ENCODE measurements at places on chromosomes 5 and 9. TPM values are rescaled to one million over a fixed set of nuclear protein-coding genes. Genes with fewer than 3 reads are reported as not detected.

- no peak overlapping the region for H3K27ac ChIP-seq
- H3K4me1 ChIP-seq = no peaks in the 10 kb centered on the region
- no peaks in the 10 kb centered on the region for H3K27me3 ChIP-seq
- DNase-seq = no peak
Observed at GRCh38 chr5:122424132-122424531, 112.1 kb downstream of the SNCAIP start.

DNA sequence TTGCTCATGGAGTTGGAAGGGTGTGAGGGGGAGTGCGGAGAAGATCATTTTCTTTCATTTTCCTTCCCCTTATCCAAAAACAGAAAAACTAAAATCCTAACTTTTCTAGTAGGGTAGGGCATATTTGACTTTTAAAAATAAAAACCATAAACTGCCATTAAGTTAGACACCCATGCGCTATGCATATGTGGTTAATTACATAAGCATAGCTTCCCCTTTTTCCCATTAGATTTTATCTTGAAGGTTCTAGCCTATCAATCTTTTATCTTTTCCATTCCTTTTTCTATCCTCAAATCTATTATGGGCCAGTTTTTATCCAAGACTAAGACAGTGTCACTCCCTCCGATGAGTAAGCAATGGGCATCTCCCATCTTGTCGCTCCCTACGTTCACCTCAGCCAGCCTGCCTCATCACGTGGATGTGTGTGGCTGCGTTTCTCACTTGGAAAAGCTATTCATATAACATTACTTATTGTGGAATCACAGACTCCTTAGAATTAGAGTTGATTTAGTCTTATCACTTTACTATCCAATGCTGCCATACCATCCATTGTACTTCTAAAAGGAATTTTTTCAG is 49.2 kb downstream of the PCSK5 start:
- DNase-seq = no peak
- H3K27me3 ChIP-seq = no peaks in the 10 kb centered on the region
- H3K27ac ChIP-seq = no peak overlapping the region
- H3K4me3 ChIP-seq = no peak overlapping the region
- H3K4me1 ChIP-seq = no peaks in the 10 kb centered on the region

DNA sequence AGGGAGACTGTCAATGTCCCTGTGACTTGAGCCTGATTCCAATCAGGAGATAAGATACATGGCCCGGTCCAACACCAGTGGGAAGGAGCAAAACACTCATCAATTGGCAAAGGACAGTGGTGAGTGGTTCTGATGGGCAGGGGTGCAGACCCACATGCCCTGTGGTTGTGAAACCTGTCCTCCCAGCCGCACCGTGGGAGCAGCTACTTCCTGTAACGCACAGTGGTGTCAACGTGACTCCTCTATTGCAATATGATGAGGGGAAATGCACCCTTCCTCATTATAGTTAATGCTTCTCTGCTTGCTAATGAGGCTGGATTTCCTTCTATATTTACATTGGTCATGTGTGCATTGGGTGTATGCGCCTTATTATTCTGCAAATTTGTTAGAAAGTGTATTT is 223.0 kb downstream of the IRX1 start:
- DNase-seq = no peak
- H3K27me3 ChIP-seq = no peaks in the 10 kb centered on the region
- H3K36me3 ChIP-seq = no peaks in the 10 kb centered on the region
- no peak overlapping the region for H3K27ac ChIP-seq
- H3K4me1 ChIP-seq = no peaks in the 10 kb centered on the region
- no peak overlapping the region for H3K4me3 ChIP-seq

GRCh38 chr9:114804505-114804904 is 1.3 kb downstream of the TNFSF15 start:
- peaks cover 26% of the 10 kb centered on the region for H3K4me1 ChIP-seq
- peak; percentile 10 for DNase-seq
- no peak overlapping the region for H3K27ac ChIP-seq
- H3K27me3 ChIP-seq = peaks cover 3% of the 10 kb centered on the region

GRCh38 chr5:124651663-124652513 is 94.6 kb downstream of the ZNF608 start:
- no peak for DNase-seq
- H3K4me3 ChIP-seq = peak overlapping the region; percentile 47
- no peaks in the 10 kb centered on the region for H3K36me3 ChIP-seq
- H3K4me1 ChIP-seq = peaks cover 69% of the 10 kb centered on the region

- H3K36me3 ChIP-seq = no peaks in the 10 kb centered on the region
- no peak for DNase-seq
- no peak overlapping the region for H3K4me3 ChIP-seq
Observed at GRCh38 chr5:36885566-36886485, 9.3 kb downstream of the NIPBL start.

- H3K36me3 ChIP-seq = no peaks in the 10 kb centered on the region
- H3K4me1 ChIP-seq = no peaks in the 10 kb centered on the region
- no peak overlapping the region for H3K4me3 ChIP-seq
- DNase-seq = no peak
- H3K27me3 ChIP-seq = peaks cover 46% of the 10 kb centered on the region
Observed at GRCh38 chr5:167814828-167815227, 476.6 kb upstream of the WWC1 start.

DNA sequence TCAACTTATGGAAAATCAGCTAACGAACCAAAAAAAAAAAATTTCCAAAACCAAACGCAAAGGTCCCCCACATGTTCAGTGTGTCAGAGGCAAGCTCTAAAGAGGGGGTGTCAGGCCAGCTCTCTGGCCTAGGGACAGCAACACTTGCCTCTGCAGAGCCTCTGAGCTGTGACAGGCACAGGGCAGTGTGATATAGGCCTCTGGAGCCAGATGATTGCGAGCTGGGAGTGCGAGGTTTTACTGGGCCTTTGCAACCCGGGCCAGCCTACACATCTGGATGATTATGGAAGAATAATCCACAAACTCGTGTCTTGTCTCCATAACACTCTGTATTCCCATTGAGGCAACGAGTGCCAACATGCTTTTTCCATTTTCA is 67.7 kb upstream of the STC2 start:
- no peak overlapping the region for H3K4me3 ChIP-seq
- DNase-seq = no peak
- no peaks in the 10 kb centered on the region for H3K36me3 ChIP-seq
- no peaks in the 10 kb centered on the region for H3K4me1 ChIP-seq
- H3K27ac ChIP-seq = no peak overlapping the region

DNA sequence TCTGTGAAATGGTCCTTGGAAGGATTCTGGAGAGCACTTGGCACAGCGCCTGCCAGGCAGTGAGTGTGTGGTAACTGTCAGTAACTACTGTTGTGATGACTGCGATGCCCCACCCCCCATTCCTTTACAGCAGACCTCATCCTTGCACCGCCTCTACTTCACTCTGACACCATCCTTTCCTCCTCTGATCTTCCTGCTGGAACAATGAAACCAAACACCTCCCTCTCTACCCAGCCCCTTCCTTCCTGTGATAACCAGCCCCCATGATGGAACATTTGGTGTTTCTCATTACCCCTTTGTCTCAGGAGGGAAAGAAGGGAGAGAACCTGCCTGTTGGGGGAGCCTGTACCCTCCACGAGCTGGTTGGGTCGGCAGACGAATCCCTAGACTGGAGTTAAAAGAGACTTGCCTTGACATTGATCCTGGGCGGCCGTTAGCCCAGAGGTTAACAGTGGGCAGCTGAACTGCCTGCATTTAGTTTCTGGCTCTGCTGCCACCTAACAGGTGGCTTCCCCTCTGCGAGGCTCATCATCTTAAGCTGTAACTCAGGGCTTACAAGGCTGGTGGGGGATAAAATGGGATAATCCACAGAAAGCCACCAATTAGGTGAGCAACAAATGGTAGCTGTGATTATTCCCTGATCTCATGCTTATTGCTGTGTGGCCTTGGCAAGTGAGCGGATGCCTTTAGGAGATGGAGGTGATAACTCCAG is 34.2 kb upstream of the GRPEL2 start:
- no peaks in the 10 kb centered on the region for H3K27me3 ChIP-seq
- no peaks in the 10 kb centered on the region for H3K4me1 ChIP-seq
- DNase-seq = no peak
- H3K4me3 ChIP-seq = no peak overlapping the region

DNA sequence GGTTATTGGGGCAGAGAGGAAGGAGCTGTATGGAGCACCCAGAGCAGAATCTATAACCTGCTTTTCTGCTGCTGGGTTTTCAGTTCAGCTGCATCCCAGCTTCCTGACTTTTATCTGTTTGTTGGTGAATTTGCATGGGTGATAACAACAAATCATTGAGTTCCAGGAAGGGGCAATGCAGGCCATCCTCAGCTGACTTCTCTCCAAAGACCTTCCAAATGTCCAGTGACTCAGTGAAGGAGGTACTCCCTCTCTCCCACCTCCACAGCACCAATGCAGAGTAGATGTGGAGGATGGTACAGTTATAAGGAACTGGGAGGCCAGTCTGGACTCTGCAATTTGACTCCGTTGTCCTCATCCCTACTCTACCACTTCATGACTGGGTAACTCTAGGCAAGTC is 1.6 kb upstream of the TXN start:
- peak overlapping the region; percentile 76 for H3K4me3 ChIP-seq
- no peaks in the 10 kb centered on the region for H3K27me3 ChIP-seq
- H3K4me1 ChIP-seq = peaks cover 52% of the 10 kb centered on the region
- no peak for DNase-seq
- no peaks in the 10 kb centered on the region for H3K36me3 ChIP-seq

GRCh38 chr5:120464627-120465435 is 731 bp downstream of the PRR16 start:
- H3K27ac ChIP-seq = no peak overlapping the region
- H3K27me3 ChIP-seq = no peaks in the 10 kb centered on the region
- H3K4me3 ChIP-seq = peak overlapping the region; percentile 54
- DNase-seq = no peak

DNA sequence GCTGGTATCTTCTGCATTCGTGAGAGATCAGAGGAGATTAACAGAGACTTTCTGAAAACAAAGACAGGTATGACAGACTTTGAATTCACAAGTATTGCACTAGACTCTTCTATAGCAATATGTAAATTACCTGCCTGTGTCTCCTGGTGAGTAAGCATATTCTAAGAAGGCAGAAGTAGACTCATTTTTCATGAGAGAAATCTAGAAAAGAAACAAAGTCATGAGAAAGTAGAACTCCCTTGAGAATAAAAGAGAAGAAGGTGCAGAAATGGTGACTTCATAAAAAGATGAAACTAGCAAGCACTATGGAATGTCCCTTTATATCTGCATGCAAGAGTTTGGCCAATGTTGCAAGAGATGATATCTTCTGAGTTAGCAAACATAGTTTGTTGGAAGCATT is 419.8 kb downstream of the DMRT2 start:
- H3K27me3 ChIP-seq = no peaks in the 10 kb centered on the region
- no peak overlapping the region for H3K27ac ChIP-seq
- no peaks in the 10 kb centered on the region for H3K4me1 ChIP-seq
- H3K36me3 ChIP-seq = no peaks in the 10 kb centered on the region

DNA sequence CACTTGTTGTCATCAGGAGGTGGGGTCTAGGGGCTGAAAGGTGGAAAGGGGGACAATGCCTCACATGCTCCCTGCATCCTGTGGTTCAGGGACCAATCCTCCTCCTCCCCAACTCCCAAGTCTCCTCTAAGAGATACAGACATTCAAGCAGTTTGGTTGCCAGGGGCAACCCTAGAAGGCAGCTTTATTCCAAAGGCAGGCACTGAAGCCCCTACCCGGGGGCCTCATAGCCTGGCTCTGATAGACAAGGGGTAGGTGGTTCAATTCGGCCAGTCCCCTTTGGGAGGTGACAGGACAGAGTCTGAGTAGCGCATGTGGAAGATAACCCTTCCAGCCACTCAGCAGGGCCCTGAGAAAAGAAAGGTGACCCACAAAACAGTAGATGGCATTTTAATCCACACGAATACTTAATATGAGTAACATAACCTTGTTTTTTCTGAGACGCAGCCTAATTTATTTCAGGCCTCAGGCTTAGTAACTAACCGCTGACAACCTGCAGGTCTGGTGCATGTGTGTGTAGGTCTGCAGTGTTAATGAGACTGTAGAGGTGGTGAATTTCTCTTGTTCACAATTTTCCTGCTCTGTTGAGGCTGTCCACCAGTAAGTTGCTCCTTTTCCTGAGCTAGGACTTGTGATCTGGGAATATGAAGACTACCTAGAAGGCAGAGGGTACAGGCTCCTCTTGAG is 31.3 kb upstream of the HSPA9 start:
- H3K27ac ChIP-seq = no peak overlapping the region
- H3K36me3 ChIP-seq = no peaks in the 10 kb centered on the region
- no peaks in the 10 kb centered on the region for H3K27me3 ChIP-seq
- no peak for DNase-seq

DNA sequence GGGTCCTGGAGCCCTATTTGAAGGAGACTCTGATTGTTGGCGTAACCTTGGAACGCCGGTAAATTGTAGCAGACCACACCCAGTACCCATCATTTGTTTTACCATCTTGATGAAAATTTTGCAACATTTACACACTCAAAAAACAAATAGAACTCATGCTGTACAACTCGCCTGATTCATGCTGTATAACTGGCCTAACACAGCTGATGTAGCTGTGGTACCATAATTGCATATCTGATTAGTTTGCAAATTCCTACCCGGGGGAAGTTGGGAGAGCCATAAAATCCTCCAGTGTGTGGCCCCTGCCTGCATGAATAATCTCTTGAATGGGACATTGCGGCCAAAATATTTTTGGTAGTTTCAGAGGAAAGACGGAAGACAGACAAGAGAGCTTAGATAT is 9.7 kb downstream of the NIPAL4 start:
- no peaks in the 10 kb centered on the region for H3K27me3 ChIP-seq
- no peak for DNase-seq
- no peaks in the 10 kb centered on the region for H3K36me3 ChIP-seq

- H3K4me1 ChIP-seq = no peaks in the 10 kb centered on the region
- DNase-seq = no peak
- no peaks in the 10 kb centered on the region for H3K27me3 ChIP-seq
- no peak overlapping the region for H3K27ac ChIP-seq
- no peaks in the 10 kb centered on the region for H3K36me3 ChIP-seq
Observed at GRCh38 chr5:144972317-144972716, 801.6 kb downstream of the KCTD16 start.

DNA sequence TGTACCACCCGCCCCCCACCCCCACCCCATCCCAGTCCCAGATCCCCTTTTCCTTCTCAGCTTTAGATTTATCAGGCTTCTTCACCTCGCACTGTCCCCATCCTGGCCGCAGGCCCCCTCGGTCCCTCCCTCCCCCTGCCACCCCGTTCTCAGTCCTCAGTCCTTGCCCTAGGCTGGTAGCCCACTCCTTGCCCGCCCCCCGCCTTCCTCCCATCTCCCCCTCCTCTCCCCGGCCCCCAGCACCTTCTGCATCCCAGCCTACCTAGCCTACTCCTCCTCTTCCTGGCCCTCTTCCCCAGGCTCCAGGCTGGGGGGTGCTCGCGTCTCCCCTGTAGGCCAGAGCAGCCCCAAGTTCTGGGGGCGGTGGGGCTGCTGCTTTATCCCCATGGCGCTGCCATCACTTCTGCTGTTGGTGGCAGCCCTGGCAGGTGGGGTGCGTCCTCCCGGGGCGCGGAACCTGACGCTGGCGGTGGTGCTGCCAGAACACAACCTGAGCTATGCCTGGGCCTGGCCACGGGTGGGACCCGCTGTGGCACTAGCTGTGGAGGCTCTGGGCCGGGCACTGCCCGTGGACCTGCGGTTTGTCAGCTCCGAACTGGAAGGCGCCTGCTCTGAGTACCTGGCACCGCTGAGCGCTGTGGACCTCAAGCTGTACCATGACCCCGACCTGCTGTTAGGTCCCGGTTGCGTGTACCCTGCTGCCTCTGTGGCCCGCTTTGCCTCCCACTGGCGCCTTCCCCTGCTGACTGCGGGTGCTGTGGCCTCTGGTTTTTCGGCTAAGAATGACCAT is 828 bp downstream of the NPR2 start:
- H3K4me3 ChIP-seq = no peak overlapping the region
- no peak overlapping the region for H3K27ac ChIP-seq
- no peaks in the 10 kb centered on the region for H3K36me3 ChIP-seq

Gene GARNL3
- total RNA-seq = 8.8 TPM

Gene PCDHB3
- total RNA-seq = 0.10 TPM

Gene SLC27A6
- 7.9 TPM for total RNA-seq

Gene SMIM33
- total RNA-seq = not detected

Gene HMCN2
- 0.22 TPM for total RNA-seq

Gene TIGD6
- 2.1 TPM for total RNA-seq

Gene OR2S2
- total RNA-seq = not detected
